A549 (cell line): ENCODE measurements at places on chromosomes 1 and 21.

- no peak for DNase-seq
Measured at GRCh38 chr1:67557696-67558448, 127.1 kb upstream of the GADD45A start.

GRCh38 chr1:45510036-45510971 is 10.2 kb downstream of the MMACHC start:
- DNase-seq = no peak

DNA sequence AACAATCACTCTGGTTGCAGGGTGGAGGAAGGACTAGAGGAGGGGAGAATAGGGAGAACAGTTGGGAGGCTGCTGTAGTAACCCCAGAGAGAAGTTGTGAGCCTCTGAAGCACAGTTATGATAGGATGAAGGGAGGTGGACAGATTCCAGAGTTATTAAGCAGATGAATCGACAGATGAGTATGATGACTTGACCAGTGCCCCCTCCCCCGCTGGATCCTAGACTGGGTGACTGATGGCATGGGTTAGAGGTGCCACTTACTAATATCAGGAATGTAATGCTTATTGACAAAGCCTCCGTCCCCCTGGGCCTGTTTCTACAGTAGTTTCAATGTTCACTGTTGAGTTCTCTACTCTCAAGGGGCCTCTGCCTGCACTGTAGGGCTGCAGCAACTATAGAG is 14.0 kb upstream of the TIPRL start:
- no peak for DNase-seq

DNA sequence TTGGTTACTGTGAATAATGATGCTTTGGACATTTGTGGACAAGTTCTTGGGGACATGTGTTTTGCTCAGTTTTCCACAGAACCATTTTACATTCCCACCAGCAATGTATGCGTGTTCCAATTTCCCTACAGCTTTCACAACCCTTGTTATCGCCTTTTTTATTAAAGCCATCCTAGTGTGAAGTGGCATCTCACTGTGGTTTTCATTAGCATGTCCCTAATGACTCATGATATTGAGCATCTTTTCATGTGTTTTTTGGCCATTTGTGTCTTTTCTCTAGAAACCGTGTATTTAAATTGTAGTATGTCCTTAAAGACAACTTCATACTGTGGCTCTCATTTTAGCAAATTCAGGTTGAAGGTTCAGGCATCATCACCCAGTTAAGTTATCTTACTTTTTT is 132.1 kb downstream of the TGFBR3 start:
- DNase-seq = no peak
